ENCODE measurements at places on chromosomes 3 and 15. TPM values are rescaled to one million over a fixed set of nuclear protein-coding genes. Genes with fewer than 3 reads are reported as not detected.

SAXO2 gene
- total RNA-seq: 0.65 TPM

TIMP4 gene
- total RNA-seq: 5.1 TPM

ITIH3 gene
- total RNA-seq: 0.09 TPM

BCL2A1 gene
- 2.7 TPM for total RNA-seq

HAPLN3 gene
- total RNA-seq: 4.7 TPM

RTP1 gene
- not detected for total RNA-seq

ADCY5 gene
- total RNA-seq: 0.46 TPM

CNTN3 gene
- total RNA-seq: 2.4 TPM

P2RY12 gene
- total RNA-seq: 0.46 TPM

EXOSC7 gene
- total RNA-seq: 67.3 TPM

GATA2 gene
- total RNA-seq: 1.8 TPM

PTPN9 gene
- 21.4 TPM for total RNA-seq

TNIK gene
- 14.9 TPM for total RNA-seq

FETUB gene
- total RNA-seq: not detected

OR5K1 gene
- total RNA-seq: not detected

ROPN1 gene
- not detected for total RNA-seq

NEK11 gene
- total RNA-seq: 4.7 TPM

ADIPOQ gene
- not detected for total RNA-seq

MGLL gene
- 10.9 TPM for total RNA-seq

CKMT1A gene
- total RNA-seq: 0.18 TPM

TXNRD3 gene
- 16.2 TPM for total RNA-seq

POLQ gene
- 1.8 TPM for total RNA-seq

RPL22L1 gene
- 90.0 TPM for total RNA-seq

POMGNT2 gene
- 17.9 TPM for total RNA-seq

RCCD1 gene
- total RNA-seq: 11.0 TPM

SLC9A9 gene
- total RNA-seq: 10.3 TPM

MOBP gene
- total RNA-seq: not detected

TERC gene
- total RNA-seq: 37.7 TPM

FOXB1 gene
- total RNA-seq: not detected

FEZF2 gene
- not detected for total RNA-seq

SPINT1 gene
- 0.18 TPM for total RNA-seq

MAP4 gene
- total RNA-seq: 56.8 TPM

CHRD gene
- total RNA-seq: 1.4 TPM

PAQR5 gene
- 9.6 TPM for total RNA-seq

CPLX3 gene
- total RNA-seq: not detected

DUT gene
- total RNA-seq: 50.8 TPM

TMCO5A gene
- not detected for total RNA-seq

ANKRD34C gene
- not detected for total RNA-seq

RBMS3 gene
- total RNA-seq: 157 TPM

CPN2 gene
- total RNA-seq: not detected

AP3B2 gene
- 0.43 TPM for total RNA-seq

PLA2G4E gene
- not detected for total RNA-seq

GOLGA6D gene
- total RNA-seq: not detected

SMARCC1 gene
- total RNA-seq: 27.7 TPM

PP2D1 gene
- total RNA-seq: not detected

CP gene
- 1.1 TPM for total RNA-seq

FAM43A gene
- total RNA-seq: 20.3 TPM

PIGB gene
- total RNA-seq: 9.8 TPM

GOLGA8T gene
- total RNA-seq: 0.14 TPM

ISG20 gene
- 4.8 TPM for total RNA-seq

FBXW12 gene
- total RNA-seq: not detected

CPNE9 gene
- total RNA-seq: not detected

BSN gene
- under 0.01 TPM for total RNA-seq

ARHGAP11A gene
- 4.8 TPM for total RNA-seq

KNL1 gene
- total RNA-seq: 1.3 TPM

All from smooth muscle cell of bladder (primary cell).